ENCODE measurements at places on chromosomes 7 and 10.

DNA sequence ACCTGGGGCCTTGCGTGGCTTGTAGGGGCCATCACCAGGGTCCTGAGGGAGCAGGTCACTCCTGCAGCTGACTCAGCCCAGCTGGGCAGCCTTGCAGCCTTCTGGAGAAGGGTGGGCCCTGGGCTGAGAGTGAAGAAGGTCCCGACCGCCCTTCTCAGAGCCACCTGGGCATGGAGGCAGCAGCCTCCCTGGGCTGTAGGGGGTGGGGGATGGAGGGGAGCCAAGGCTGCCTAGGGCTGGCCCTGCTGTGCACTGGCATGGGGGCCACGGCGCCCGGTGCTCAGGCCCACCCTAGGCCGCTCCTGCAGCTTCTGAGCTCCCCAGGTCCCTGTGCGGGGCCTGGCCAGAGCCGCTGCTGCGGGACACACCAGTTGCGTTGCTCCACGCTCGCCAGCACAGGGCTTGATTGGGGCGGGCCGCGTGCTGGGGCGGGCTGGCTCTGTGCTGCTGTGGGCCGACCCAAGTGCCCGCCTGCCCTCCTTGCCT, 63.6 kb upstream of the NKX6-2 start:
- DNase-seq = no peak

DNA sequence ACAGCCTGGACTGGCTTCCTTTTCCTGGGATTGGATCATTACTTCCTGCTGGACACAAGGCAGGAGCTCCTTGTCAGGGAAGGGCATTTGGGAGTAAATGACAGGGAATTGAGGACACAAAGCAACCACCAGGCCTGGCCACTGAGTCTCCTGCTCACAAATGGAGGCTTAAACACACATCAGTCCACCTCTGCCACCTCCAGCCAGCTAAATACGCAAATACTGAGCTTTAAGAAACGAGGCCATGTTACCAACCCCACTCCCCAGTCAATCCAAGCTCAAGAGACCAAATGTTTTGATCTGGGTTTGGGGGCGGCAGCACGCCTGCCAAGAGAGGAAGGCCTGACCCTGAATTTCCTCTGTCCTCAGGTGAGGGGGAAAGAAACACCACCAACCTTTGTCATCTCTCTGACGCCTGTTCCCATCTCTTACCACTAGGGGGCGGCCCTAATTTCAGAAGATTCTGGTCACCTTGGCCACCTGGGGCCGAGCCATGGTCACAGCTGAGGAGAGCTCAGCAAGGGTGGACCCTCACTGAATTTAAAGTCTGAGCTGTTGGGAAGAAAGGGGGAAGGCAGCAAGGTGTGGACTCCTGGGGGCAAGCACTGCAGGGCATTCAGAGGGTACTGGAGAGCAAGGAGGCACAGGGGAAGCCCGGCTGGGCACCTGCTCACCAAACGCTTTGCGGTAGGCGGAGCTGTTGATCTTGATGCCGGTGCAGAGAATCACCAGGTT, 16.5 kb downstream of the AIFM2 start:
- DNase-seq = peak; percentile 32

DNA sequence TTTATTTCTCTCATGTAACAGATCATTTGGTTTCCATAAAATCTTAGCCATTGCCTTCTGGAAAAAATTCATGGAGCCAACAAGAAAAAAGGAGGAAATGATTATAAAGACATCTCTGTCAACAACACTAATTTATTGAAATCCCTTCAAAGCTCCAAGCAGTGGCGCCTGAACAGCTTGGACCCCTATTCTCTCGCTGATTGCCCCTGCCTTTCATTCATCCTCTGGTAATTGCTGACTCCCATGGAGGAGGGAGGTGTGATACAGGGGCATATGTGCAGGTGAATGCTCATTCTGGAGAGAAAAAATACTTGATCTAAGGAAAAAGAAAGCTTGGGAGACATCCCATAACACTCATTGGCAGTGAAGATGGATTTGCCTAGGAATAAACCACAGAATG, 345.5 kb downstream of the FGFR2 start:
- DNase-seq = no peak

DNA sequence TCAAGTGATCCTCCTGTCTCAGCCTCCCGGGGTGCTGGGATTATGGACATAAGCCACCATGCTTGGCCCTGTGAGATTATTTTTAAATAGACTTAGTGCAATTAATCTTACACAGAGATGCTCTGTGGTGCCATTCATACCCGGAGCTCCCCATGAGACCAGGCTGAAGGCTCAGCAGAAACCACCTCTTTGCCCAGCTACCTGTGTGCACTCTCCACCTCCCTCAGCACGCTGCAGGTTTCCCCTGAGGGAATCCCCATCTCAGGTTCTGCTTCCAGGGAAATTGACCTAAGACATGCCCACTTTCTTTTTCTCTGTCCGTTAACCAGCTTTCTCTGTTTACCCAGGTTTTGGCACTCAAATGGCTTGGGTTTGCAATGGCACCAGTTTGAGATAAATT, 260.5 kb downstream of the SFMBT2 start:
- DNase-seq = no peak

GRCh38 chr10:87782721-87783120, 35.3 kb downstream of the ATAD1 start:
- no peak for DNase-seq

GRCh38 chr10:87866412-87866974, 3.1 kb downstream of the PTEN start:
- DNase-seq = no peak

- no peak for DNase-seq
Observed at GRCh38 chr10:9172276-9172675, 1117.8 kb downstream of the GATA3 start.

DNA sequence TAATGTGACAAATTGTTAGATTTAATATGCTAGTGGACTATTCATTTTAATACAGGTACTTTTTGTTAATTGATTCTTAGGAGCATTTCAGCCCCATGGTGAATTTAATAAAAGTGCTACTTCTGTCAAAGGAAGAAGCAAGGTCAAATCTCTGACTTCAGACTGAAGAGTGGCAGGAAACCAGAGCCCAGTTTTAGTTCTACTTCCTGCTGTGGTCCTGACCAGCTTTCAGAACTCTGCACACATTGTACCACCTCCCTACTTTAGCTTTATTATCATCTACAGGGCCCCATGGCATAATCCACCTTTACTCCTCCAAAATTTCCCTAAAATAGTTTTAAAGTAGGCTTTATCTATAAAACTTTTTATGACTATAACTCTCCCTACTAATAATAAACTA, 33.7 kb downstream of the CTTNBP2 start:
- DNase-seq = no peak

DNA sequence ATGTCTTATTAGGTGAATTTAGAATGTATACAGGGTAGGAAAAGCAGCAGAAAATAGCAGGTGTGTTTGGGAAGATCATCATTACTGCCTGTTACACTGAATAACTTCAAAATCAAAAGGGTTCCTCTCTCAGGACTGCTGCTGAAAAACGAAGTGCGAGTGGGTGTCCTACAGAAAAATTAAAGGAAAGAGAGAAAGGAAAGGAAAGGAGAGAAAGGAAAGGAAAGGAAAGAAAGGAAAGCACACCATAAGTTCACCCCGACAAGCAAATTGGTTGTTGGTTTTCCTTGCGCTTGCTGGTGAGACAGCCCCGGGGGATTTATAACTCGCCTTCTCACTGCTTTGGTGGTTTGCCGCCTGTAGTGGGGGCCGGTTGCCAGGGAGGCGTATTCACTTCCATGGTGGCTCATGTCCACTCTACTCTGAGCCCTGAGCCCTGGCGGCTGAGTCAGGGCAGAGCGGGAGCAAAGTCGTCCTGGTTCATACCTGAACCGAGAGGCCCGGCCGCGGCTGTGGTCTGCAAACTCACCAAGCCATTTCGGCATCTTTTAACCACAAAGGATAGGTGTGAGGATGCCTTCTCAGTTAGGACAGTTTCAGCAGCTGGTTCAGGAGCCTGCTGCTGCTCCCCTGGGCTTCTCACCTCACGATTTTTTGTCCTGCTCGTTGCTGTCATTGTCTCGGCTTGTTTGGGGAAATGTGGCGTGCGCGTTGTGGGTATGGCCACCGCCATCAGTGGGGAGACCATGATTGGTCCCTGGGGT, 26.1 kb downstream of the INPP5A start:
- no peak for DNase-seq

DNA sequence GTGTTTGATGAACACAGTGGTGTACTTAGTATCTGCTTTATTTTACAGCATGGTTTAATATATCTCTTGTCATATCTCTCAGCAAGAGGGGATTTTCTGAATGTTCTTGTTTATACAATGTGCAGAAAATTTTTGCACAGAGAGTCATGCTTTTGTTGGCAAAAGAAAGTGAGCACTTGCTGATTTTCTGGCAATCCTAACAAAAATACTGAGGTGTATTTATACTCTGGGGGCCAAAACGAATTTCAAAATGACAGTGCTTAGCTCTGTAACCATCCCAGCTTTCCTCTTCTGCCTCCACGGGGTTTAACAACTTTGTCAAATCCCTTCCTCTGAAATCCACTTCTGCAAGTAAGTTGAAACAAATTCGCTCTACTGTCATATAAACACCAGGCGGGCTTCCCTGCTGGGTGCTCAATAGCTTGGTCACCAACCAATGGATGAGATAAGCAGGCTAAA, 169.2 kb downstream of the NOC3L start:
- no peak for DNase-seq

DNA sequence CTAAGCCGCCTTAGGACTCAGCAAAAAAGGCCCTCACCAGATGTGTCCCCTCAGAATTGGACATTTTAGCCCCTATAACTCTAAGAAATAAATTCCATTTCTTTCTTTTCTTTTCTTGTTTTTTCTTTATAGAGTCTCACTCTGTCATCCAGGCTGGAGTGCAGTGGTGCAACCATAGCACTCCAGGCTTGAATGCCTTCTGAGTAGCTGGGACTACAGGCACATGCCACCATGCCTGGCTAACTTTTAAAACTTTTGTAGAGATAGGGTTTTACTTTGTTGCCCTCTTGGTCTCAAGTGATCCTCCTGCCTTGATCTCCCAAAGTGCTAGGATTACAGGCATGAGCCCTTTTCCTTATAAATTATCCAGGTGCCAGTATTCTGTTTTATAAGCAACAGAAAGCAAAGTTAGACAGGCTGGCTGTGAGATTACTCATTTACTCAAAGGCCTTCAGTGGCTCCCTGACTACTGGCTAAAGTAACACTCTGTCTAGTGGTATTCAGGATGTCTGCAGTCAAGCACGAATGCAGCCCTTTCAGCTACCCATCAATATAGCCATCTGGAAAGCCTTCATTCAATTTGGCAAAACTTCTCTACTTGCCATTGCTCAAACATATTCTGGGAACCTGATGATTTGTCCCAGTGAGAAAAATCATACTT, 128.6 kb downstream of the ICA1 start:
- no peak for DNase-seq

GRCh38 chr7:6234384-6234783, 38.0 kb downstream of the CYTH3 start:
- no peak for DNase-seq

DNA sequence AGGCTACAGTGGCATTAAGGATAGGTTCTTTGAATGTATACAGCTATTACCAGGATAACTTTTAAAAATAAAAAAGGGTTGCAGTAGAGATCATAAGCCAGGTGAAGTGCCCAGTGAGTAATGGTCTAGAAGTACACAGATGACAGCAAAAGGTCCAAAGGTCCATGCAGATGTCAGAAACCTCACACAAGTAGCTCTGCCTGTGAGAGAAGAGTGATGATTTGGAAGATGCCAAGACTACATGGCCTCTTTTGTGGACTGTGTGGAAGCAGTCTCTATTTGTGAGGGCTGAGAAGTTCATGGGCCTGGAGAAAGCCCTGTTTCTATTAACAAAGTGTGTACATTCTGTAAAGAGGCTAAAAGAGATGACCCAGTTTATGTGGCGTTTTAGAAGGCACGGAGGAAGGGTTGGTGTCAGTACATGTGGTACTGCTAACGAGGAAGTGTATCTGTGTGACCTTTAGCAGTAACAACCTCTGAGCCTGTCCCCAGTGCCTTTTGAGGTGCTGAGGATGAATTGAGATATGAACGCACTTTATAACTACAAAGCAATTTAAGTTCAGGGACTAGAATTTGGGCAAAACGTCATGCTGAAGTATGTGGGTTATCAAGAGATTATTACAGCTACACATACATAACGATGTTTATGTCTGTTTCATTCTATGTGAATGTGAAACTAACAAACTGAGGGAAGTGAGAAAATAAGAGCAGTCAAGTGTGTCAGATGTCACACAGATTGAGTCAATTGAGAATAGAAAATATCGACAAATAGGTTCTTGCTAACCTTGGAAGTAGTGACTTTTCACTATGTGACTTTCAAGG, 7.6 kb downstream of the CYCS start:
- no peak for DNase-seq

- DNase-seq = no peak
Observed at GRCh38 chr7:158828133-158829020, 932 bp downstream of the ESYT2 start.

GRCh38 chr7:25432807-25433206, 204.5 kb upstream of the NPVF start:
- DNase-seq = no peak

- no peak for DNase-seq
Observed at GRCh38 chr7:135840591-135840990, 92.0 kb upstream of the FAM180A start.

GRCh38 chr7:103772171-103772773, 217.2 kb downstream of the RELN start:
- no peak for DNase-seq

DNA sequence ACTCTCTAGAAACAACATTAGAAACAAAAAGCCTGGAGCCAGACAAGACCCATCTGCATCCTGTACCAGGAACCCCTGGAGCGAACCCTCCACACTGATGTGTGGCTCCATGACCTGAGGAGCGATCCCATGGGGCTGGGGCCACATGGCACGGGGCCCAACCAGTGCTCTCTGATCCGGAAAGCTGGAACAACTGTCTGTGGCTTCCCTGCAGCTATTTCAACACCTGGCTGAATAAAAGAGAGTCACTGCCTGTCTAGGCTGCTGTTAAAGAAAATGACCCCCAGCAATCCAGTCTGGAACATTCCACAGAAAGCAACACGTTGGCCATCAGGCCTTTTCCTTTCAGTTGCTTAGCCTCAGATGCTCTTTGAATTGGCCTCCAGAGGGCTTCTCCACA, 20.9 kb downstream of the UROS start:
- no peak for DNase-seq

GRCh38 chr10:11335167-11335652, 276.2 kb downstream of the USP6NL start:
- no peak for DNase-seq

- DNase-seq = peak; percentile 33
Observed at GRCh38 chr7:26013551-26014083, 138.4 kb upstream of the NFE2L3 start.
